ENCODE measurements at places on chromosomes 2 and 18. TPM values are rescaled to one million over a fixed set of nuclear protein-coding genes. Genes with fewer than 3 reads are reported as not detected.

Gene NT5DC4
- not detected for total RNA-seq

Gene LMAN2L
- 13.1 TPM for total RNA-seq

Gene IL36RN
- not detected for total RNA-seq

Gene CLIP4
- total RNA-seq, result 16.0 TPM

Gene UGT1A3
- not detected for total RNA-seq

Gene SERPINB7
- not detected for total RNA-seq

Gene LOXHD1
- total RNA-seq, result not detected

Gene HOXD9
- 5.7 TPM for total RNA-seq

Gene DSG1
- not detected for total RNA-seq

Gene SCG2
- under 0.01 TPM for total RNA-seq

Gene RAB31
- 33.3 TPM for total RNA-seq

Gene CRYGD
- not detected for total RNA-seq

Gene DYNC2LI1
- 24.3 TPM for total RNA-seq

Gene REG1B
- not detected for total RNA-seq

Gene KLF7
- total RNA-seq, result 26.6 TPM

Gene LRATD1
- 2.8 TPM for total RNA-seq

Gene ALPP
- total RNA-seq, result not detected

Gene IL36A
- not detected for total RNA-seq

Gene KIF1A
- total RNA-seq, result 2.6 TPM

Gene TCF7L1
- total RNA-seq, result 2.2 TPM

Gene DSG3
- not detected for total RNA-seq

Gene GATA6
- total RNA-seq, result 20.7 TPM
